ENCODE measurements at places on chromosomes 1 and 21.

DNA sequence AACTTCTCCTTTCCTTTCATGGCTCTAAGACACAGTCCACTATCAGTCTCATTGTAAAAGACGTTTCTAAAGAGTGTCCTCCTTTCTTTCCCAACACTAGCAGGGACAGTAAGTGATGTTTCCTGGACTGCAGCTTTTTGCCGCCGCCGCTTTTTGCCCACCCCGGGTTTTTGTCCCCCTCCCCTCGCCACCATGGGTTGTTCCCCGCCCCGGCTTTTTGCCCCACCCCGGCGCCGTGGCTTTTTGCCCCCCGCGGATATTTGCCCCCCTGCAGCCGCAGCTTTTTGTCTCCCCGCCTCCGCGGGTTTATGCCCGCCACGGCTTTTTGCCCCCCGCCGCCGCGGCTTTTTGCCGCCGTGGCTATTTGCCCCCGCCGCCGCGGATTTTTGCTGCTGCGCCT is 95.2 kb downstream of the TPTE start:
- no peak for DNase-seq

DNA sequence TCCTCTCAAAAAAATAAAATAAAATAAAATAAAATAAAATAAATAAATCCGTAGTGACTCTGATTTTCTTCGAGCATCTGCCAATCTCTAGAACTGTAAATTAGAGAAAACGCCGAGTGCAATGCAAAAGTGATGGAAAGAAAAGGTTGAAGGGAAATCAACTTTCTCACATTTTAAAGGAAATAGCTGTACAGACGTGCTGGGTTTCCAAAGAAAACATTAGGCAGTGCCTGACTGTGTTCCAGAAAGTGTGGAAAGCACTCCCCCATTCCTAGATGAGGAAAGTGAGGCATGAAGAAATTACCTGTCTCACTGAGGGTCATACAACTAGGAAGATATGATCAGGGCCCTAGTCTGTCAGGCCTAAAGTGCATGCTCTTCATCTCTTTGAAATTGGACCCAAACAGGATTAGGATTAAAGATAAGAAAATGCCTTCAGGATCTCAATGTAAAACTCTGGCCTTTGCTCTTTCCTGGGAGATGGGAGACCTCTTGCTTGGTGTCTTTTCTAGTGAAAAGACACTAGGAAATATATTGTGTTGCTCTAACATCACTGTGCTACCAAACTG is 1.8 kb upstream of the PTPN14 start:
- no peak for DNase-seq

DNA sequence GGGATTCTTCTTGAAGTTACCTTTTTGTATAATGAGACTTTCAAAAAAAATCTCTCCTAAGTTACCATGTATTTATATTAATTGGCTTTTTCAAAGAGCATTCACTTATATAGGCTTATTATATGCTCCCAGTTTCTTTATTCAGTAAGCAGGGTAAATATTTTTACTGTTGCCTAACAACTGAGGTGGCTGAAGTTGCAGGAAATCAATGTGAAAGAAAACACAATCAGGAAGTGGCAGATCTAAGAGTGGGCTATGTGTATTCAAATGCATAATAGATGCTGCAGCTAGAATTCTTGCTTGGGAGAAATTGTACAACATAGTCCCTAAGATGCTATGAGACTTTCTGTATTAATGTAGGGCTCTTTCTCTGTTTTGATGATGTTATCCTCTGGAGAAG is 606.9 kb downstream of the NUF2 start:
- no peak for DNase-seq

- no peak for DNase-seq
Measured at GRCh38 chr1:228830185-228830953, 95.1 kb downstream of the RHOU start.

DNA sequence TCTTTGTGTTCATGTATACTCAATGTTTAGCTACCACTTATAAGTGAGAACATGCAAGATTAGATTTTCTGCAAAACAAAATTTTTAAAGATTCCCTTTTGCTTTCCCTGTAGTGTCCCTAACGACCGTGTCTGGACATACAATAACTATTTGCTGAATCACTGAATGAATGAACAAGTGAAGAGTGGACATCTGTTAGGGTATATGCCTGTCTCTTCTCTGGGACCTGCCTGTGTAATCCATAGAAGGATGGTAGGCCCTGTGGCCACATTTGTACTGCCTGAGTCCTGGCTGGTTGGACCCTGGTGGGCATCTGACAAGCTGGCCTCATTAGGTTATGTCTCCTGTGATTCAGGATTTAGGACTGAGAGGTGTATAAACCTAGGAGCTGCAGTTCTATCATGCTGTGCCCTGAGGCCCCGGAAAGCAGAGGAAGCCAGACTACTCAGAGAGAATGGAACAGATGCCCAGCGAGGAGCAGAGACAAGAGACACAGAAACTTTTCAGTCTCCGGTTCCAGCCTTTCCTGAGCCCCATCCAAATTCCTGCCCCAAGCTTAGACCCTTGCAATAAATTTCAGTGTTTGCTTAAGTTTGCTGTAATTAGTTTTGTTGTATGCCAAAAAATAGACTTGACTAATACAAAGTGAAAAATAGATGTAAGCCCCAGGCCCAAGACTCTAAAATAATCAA is 7.5 kb upstream of the NCF2 start:
- DNase-seq = no peak

DNA sequence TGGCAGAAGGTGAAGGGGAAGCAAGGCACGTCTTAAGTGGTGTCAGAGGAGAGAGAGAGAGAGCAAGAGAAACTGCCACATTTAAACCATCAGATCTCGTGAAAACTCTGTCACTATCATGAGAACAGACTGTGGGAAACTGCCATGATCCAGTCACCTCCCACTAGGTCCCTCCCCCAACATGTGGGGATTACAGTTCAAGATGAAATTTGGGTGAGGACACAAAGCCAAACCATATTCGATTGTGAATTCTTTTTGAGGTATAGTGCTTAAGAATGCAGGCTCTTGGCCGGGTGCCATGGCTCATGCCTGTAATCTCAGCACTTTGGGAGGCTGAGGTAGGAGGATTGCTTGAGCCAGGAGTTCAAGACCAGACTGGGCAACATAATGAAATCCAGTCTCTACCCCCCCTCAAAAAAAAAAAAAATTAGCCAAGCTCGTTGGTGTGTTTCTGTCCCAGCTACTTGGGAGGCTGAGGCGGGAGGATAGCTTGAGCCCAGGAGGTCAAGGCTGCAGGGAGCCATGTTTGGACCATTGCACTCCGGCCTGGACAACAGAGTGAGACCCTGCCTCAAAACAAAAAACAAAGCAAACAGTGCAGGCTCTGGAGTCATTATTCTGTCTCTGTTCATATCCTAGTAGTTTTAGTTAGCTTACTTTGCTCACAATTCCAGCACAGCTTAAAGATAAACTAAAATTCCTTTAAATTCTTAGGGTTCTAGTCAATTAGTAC is 6.0 kb downstream of the ZCCHC17 start:
- no peak for DNase-seq

GRCh38 chr1:43256675-43257570 is 12.9 kb upstream of the TMEM125 start:
- no peak for DNase-seq

DNA sequence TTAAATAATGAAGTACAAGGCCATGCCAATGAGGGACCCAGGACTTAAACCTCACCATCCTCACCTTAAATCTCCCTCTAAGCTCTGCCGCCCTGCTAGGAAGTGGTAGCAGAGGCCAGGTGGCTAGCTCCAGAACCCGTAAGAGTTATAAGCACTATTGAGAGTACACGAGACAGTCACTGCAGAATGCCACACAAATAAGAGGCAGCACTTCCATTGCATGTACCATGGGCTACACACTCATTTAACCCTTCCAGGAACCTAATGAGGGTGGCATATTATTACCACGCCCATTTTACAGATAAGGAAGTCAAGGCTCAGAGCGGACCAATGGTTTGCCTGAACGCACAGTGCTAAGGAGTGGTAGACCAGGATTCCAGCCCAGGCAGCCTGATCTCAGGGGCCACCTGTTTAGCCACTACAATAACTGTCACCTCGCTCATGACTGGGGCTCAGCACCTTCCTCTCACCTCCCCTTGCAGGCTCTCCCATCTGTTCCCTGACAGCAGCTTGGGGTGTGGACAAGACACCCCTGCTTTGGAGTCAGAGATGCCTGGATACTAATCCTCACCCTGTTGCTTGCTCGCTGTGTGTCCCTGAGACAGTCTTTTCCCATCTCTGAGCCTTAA is 54.8 kb upstream of the ID3 start:
- DNase-seq = no peak

DNA sequence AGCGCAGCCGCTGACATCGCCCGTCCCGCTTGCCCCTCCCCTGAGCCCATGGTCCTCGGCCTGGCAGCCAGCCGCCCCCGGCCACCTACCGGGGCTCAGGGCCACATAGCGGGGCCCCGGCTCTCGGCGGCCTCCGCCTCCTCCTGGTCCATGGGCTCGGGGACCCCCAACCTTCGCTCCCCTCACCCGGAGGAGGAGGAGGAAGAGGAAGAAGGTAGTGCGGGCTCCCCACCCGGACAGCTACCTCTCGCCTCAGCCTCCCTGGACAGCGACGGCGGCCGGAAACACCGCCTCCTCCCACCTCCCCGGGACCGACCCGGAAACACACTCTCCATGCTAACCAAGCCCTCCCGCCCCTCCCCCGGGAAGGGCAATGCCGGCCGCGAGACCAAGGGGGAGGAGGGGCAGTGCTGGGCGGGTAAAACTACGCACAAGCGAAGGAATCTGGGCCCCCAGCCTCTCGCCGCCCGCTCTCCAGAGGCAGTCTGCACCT is at the start of gene KIAA0319L:
TSS of gene KIAA0319L (minus strand) at position 286 of the 493 bp plus-strand sequence. CDS start 2,912 bp downstream, outside the sequence.
- no peak for DNase-seq
